Cardiac septum (tissue), 1 donor: ENCODE measurements at places on chromosomes 12 and 14.

DNA sequence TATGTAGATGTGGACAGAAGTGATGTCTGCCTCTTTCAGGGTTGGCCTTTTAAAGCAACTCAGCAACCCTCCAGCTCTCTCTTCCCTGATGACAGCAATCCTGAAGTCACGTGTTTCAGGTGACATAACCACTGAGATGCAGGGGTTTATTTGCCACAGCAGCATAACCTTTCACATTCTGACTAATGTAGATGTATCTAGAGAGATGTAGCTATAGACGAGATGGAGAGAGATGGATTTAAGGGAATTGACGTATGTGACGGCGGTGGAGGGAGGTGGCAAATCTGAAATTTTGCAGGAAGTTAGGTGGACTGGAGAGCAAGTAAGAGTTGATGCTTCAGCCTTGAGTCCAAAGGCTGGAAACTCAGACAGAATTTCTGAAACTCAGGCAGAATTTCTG is 126.0 kb downstream of the ZFP36L1 start:
- no peak for DNase-seq

GRCh38 chr12:55624056-55624455 is 12.6 kb upstream of the OR10P1 start:
- DNase-seq, result no peak

- DNase-seq, result no peak
Measured at GRCh38 chr12:68962877-68963855, 30.2 kb upstream of the CPM start.

DNA sequence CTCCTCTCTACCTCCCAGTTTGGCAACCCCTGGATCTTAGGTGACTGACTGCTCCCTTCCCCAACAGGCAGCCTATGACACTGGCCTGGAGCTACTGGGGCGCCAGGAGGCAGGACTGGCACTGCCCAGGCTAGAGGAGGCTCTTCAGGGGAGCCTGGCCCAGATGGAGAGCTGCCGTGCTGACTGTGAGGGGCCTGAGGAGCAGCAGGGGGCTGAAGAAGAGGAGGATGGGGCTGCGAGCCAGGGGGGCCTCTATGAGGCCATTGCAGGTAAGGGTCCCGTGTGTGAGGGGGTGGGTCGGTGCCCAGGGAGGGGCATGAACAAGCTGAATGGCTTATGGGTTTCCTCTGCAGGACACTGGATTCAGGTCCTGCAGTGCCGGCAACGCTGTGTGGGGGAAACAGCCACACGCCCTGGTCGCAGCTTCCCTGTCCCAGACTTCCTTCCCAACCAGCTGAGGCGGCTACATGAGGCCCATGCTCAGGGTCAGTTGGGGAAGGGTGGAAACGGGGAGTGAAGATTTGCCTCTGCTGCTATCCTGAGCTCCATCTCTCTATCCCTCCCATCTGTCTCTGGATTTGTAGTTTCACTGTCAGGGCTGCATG is 2.2 kb downstream of the P3H3 start:
- DNase-seq, result no peak

DNA sequence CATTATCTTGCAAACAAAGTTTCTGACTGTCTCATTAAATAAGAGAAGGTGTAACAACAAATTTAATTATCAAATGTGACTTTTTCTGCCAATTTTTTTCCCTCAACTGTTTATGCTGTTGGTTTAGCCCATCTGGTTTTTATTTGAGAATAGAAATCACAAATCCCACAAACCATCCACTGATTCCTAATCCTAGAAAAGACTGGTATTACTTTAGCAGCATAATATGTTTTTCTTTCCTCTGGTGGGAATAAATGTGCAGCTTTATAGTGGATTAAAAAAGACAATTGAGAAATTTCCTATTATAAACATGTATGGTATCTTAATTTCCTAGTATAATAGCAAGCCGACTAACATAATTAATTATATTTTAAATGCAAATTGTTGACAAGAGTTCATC is 257.9 kb upstream of the FOXN3 start:
- no peak for DNase-seq

GRCh38 chr14:85250414-85251189 is 279.3 kb upstream of the FLRT2 start:
- DNase-seq, result no peak

- no peak for DNase-seq
Measured at GRCh38 chr12:84807249-84807648, 105.3 kb downstream of the SLC6A15 start.
